ENCODE measurements at places on chromosomes 2 and 18.

GRCh38 chr18:79071037-79071436 lies 1.8 kb downstream of the ATP9B start:
- no peak for DNase-seq

GRCh38 chr2:134555411-134555810 lies 163.4 kb downstream of the TMEM163 start:
- DNase-seq = no peak

DNA sequence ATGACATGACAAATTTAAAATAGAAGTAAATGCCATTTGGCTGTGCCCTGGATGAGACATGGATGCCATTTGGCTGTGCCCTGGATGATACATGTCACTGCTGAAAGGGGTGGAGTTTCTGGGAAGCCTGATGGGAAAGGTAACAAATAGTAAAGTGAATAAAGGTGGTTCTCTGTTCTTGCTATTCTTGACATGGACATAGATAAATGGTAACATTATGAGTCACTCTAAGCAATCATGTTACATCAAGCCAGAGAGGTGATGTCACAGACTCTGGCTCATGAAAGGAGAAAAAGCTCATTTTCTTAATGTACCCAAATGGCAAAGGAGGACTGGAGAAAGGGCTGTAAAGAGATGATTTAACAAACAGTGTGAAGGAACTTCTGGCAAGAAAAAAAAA lies 86.4 kb downstream of the EML6 start:
- DNase-seq = no peak

- DNase-seq = peak; percentile 61
These were observed 3.9 kb upstream of the SOS1 start for GRCh38 chr2:39124746-39125057.

GRCh38 chr2:100592226-100592625 lies 29.4 kb downstream of the PDCL3 start:
- no peak for DNase-seq

Data from CD4-positive, alpha-beta T cell (primary cell).